ENCODE measurements at places on chromosomes 5 and 9.

GRCh38 chr5:109878887-109879286 lies 189.2 kb downstream of the MAN2A1 start:
- ATAC-seq = no peak

DNA sequence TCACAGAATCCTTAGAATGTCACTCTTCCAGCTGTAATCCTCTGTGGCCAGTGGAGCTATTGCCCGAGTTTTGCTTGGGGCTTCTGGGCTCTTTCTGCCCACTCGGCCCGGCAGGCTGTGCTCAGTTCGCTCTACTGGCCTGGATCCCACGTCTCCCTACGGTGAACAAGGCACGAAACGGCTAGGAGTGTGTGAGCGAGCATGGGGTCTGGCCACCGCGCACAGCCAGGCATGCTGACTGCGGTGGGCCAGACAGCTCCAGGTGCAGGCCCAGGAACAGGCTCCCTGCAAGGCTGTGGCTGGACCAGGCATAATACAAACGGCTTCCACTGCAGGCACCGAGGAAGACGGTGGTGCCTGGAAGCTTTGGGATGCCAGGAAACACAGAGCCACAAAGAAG lies 2035.5 kb upstream of the ACO1 start:
- ATAC-seq = no peak

- peak; percentile 55 for ATAC-seq
Measured at GRCh38 chr5:122501089-122501435, 189.0 kb downstream of the SNCAIP start.

DNA sequence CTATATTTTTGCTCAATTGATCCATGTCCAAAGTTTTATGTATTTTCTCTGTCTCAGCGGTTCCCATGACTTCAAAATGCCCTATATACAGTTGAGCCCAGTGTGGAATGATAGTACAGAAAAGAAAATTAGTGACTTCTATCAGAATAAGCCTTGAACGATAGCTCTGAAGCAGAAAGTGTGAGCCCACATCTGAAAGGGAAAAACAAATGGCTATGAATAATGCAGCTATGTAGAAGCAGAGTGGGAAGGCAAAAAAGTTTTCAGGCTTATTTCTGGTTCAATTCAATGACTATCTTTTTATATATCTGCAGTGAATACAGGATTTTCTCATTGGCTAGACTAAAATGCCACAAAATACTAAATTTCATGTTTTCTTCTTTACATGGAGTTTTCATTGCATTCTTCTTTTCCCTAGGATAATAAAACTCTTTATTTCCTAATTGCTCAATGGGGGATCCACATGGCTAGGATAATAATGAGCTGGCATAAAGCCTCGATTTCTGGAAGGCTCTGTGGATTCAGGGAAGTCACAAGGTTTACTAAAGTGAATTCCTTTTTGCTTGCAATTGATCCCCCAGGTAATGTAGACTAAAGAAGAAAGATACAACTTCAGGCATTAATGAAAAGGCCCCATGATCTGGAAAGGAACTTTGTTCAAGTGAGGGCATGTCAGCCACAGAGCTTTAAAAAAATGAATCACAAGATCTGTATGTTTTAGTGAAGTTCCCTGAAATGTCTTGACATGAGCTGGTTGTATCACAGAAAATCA lies 377.0 kb upstream of the RIOK2 start:
- ATAC-seq = no peak

- no peak for ATAC-seq
Measured at GRCh38 chr5:116799401-116799800, 224.8 kb upstream of the SEMA6A start.

- ATAC-seq = no peak
Measured at GRCh38 chr9:88922091-88922490, 69.2 kb upstream of the S1PR3 start.

- no peak for ATAC-seq
Measured at GRCh38 chr5:167644619-167645018, 646.8 kb upstream of the WWC1 start.

DNA sequence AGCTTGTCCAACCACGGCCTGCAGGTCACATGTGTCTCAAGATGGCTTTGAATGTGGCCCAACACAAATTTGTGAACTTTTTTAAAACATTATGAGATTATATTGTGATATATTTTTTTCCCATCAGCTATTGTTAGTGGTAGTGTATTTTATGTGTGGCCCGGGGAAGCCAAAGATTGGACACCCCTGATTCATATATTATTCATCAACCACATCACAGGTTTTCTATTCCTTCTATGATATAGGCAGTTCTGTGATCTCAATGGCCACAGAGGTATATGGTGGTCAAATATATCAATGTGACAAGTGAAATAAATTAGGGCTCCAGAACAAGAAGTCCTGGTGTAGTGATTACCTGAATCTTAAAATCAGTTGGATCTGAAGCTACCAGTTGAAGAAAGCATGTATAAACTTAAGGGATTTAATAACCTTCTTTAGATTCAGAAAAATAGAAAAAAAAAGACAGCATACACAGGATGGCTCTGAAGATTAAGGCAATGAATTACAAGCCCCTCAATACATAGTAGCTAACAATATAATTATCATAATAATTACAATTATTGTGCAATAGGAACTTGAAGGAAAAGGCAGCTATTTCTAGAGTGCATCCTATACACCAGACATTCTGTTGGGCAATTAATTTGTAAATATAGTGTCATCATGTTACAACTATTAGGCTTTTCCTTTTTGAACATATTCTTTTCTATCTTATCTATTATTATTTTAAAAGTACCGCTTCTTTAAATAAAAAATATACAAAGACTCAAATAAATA lies 530.4 kb upstream of the PTPRD start:
- ATAC-seq = no peak

DNA sequence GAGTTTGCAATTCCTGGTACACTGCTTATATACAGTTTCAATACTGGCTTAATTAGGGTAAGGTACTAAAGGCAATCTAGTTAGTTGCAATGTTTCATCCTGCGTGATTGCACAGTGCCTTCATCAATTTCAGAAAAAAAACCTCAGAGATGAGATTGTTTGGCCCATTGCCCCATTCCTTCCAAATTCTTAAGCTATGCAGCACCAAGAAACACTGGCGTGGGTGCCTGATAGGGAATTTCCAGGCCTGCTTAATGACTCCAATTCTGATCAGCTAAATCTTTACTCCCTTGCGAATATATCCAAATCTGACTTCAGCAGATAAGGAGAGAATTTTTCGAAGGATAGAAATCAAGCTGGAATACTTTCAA lies 35.9 kb upstream of the GAS1 start:
- peak; percentile 43 for ATAC-seq

- ATAC-seq = no peak
Measured at GRCh38 chr5:76326577-76327302, 76.3 kb upstream of the IQGAP2 start.

DNA sequence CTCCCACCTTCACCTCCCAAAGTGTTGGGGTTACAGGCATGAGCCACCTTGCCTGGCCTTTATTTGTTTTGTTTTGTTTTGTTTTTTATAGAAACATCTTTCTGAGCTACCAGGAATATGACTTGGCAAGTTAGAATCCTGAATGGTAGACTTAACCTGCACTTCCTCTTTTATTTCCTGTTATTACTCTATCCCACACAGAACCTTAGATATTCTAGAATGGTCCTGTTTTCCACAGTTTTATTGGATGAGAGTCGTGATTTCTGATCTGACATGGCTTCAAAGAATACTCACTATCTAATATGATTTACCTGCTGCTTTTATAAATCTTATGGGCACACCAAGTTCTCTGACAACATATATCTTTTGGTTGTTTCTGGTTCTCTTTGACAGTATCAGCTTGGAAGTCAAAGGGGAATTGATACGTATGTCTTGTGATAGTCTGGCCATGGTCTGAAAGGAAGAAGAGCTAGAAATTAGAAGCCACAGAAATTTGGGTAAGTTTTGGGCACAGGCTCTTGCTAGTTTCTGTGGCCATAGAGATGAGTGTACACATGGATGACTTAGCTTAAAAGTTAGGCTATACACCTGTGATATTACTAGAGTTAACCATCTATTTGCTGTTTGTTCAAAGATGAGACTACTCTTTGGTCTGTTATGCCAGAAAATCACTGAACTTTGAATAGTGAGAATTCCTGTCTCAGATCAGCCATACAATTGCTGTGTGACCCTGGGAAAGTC lies 4.7 kb upstream of the PANK3 start:
- no peak for ATAC-seq

DNA sequence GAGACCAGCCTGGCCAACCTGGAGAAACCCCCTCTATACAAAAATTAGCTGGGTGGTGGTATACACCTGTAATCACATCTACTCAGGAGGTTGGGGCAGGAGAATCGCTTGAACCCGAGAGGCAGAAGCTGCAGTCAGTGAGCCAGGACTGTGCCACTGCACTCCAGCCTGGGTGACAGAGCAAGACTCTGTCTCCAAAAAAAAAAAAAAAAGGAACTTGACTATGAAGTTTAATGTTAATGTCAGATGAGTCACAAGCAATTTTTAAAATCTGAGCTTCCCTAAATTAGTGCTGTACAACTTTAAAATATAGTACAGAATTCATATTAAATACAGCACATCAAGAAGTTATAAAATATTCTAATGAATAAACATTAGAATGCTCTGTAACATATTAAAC lies 1.5 kb downstream of the MEIKIN start:
- ATAC-seq = no peak

GRCh38 chr5:56596155-56596554 lies 219.2 kb upstream of the MAP3K1 start:
- no peak for ATAC-seq

DNA sequence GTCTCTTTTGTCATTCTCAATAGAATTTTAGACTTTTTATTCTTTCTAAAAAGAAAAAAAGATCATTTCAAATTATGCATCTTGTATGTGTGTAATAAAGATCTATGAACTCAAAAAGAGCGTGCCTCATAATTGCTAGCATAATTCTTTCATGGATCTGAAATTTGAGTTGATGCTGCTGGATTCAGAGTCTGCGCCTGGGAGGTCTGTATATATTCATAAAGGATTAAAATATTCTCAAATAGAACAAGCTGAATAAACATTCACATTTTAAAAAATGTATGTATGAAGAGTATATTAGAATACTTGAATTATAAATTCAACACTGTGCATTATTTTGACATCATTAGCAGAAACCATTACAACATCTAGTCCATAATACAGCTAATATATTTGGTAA lies 297.8 kb upstream of the GRAMD2B start:
- no peak for ATAC-seq

GRCh38 chr9:97109194-97109811 lies 70.4 kb upstream of the CTSV start:
- no peak for ATAC-seq

- peak; percentile 76 for ATAC-seq
Measured at GRCh38 chr5:13553896-13554295, 390.6 kb downstream of the DNAH5 start.

DNA sequence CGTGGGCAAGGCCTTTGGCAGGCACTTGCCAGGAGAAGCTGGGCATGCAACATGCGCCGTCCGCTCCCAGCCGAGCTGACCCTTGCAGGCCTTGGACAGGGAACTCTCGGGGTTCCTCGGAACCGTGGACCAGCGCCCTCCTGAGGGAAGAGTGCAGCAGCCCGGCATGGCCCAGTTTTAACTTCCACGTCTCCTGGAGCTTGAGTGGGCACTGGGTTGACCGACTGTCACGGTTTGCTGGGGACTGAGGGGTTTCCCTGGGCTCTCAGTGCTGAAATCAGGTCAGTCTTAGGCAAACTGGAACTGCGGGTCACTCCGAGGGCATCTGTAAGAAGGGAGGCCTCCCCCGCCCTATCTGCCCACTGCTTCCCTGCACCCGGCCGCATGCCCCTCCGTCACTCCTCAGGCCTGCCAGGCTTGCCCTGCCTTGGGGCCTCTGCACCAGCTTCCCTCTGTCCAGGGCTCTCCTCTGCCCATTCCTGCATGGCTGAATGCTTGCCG lies 87.0 kb upstream of the PHYKPL start:
- no peak for ATAC-seq

GRCh38 chr5:88660264-88660946 lies 222.6 kb downstream of the MEF2C start:
- ATAC-seq = peak; percentile 37

GRCh38 chr9:75188756-75189155 lies 100.4 kb downstream of the OSTF1 start:
- no peak for ATAC-seq

DNA sequence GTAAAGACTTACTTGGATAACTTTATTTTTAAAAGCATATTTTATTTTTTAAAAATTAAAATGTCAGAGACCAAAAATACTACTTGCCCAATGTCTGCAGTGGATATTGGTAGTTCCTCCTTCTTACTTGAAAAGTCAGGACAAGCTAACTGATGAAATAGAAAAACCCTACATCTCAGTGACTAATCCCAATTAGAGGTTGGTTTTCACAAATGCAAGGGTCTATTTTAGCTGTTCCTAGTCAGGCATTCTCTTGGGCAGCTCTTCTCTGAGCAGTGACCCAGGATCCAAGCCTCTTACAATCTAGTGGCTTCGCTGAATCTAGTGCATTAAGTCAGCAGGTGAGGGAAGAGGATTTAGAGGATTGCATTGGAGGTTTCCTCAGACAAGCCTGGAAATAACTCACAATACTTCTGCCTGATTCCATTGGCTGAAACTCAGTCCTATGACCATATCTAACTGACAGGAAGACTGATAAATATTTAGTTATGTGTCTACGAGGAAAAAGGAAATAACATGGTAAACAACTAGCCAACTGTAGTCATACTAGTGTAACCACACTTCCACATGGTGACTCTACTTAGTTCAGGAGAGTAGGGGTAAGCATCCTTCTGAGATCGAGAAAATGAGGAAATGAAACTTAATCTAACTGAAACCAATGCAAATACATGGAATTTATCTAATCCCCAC lies 34.2 kb upstream of the MIER3 start:
- ATAC-seq = no peak

- ATAC-seq = no peak
Measured at GRCh38 chr9:129013674-129014073, 14.5 kb downstream of the SH3GLB2 start.

DNA sequence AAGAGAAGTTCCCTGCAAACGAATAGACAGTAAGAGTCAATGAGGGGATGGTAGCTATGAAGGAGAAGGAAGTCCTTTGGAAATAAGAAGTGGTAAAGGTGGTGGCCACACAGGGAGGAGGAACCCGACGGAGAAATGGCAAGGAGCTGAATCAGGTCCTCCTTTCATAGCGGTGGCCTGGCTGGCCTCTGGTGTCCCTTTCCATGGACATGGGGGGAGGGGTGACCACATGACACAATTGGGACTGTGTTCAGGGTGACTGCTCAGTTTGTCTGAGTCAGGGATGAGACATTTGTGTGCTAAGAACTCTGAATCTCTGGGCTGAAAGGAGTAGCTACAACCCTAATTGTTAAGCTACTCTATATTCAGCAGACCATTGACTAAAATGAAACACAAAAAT lies 28.7 kb upstream of the TIMD4 start:
- ATAC-seq = no peak

All from SK-N-SH treated with all-trans-retinoic acid at 6 μM for 48 hours (cell line).